PC-9 (cell line): ENCODE measurements at places on chromosomes 3 and 15.

- peak; percentile 48 for DNase-seq
Observed at GRCh38 chr3:146067048-146067447, 93.9 kb downstream of the PLOD2 start.

DNA sequence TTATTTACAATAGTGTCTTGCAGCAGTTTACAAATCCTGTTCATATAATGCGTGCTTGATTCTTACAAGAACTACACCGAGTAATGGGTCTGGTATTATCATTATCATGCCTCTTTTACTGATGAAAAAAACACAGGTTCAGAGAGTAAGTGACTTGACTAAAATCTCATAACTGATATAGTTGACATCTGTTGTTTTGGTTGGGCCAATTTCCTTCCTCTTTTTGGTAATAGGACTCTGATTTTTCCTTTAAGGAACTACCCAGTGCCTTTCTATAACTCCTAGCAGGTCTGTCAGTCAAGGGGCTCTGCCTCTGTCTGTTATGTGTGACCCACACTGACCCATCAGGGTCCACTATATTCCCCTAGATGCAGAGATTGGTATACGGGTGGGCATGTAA is 14.6 kb upstream of the BLOC1S6 start:
- DNase-seq: no peak

DNA sequence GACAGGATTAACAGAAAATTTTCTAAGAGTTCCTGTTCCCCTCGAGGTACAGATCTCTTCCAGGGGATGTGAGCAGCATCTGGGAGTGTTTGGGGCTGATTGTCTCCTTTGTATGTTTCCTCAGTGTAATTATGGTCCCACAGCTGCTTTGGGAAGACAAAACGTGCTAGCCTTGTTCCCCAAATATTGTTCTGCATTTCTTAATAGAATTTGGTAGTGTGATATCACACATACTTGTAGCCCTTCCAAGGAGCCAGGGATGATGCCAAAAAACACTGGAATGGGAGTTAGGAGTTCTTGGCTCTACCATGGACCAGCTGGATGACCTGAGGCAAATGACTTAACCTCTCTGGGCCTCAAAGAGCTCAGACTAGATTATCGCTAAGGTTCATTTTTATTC is 19.0 kb upstream of the AGBL1 start:
- DNase-seq: no peak

DNA sequence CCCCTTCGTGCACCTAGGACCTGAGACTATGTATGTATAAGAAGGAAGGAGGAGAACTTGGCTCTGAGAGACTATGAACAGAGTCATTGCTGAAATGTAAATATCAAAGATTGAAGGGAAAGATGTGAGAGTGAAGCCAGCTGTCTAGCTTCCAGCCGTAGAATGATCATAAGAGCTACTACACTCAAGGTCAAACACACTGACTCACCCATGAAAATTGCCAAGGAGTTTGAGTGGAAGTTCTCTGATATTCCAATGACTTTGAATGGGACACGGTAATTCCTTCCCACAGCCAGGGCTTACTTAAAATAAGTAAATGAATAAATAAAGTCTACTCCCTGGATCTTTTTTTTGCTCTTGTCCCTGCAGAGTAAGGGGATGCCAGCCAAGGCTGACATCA is 398.9 kb upstream of the TPRG1 start:
- no peak for DNase-seq

DNA sequence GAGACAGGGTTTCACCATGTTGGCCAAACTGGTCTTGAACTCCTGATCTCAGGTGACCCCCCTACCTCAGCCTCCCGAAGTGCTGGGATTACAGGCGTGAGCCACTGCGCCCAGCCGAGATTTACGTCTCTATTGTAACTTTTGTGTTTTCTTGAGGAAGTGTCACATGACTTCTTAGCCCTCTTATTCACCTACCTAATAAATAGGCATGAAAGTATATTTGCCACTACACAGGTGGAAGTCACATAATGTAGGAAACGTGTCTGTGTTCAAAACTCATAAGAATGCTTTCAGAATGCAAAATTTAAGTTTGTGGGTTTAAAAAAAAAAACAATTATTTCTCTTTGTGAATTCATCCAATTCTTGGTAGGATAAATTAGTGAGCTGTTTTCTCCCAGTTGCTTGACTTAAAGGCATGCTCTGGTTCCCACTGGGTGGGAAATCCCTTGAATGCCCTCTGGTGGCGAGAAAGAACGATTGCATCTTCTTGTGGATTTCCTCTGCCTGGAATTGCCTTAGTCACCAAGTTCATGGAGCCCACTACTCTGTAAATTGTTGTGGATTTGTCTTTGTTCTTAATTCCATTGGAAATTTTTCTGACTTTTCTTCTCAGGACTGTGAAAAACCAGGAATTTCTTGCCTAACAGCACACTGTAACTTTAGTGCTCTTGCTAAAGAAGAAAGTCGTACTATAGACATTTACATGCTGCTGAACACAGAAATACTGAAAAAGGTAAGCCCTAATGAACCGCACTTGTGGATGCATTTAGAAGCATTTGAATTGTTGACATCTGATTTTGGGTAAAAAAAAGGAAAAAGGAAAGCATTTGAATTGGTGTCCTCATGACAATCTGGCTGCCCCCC is 82.2 kb upstream of the CTDSPL start:
- DNase-seq: peak; percentile 41

DNA sequence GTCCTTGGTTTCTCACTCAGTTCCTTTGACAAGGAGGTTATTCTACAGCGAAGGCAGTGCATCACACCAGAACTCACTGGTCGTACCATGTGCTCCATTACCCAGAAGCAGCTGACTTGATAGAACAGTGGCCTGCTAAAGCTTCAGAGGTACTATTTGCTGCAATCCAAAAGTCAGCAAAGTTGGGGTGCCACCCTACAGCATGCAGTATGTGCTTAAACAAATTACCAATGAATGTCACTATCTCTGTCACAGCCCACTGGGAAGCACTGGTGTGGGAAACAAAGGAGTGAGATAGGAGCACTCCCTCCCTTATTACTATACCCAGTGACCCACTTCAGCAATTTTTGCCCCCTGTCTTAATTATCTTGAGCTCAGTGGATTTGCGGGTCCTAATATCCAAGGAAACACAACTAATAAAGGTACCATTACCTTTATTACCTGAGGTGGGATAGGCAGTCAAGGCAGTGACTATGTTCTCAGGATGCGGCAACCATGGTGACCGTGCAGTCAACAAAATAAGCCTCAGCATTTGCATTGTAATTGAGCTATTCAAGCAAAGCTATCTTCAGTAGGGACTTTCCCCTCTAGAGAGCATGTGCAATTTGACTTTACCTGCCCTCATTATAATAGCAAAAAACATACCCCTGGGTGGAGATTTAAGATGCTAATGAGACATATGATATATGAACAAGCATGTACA is 199.4 kb downstream of the OCA2 start:
- DNase-seq: no peak

GRCh38 chr3:178518660-178519396 is 17.4 kb upstream of the KCNMB2 start:
- peak; percentile 44 for DNase-seq

DNA sequence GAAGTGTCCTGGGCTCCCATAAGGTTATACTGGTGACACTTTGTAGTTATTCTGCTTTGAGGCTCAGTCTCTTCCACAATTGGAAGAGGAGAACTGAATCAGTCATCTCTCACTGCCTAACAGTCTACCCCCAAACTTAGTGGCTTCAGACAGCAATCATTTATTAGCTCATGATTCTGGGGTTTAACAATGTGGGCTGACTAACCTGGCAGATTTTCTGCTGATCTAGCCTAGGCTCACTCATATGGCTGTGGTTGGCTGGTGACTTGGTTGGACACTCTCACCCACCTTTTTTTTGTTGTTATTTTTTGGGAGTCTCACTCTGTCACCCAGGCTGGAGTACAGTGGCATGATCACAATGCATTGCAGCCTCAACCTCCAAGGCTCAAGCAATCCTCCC is 7.1 kb downstream of the GPD1L start:
- DNase-seq: no peak

GRCh38 chr15:66873856-66874255 is 171.8 kb downstream of the SMAD6 start:
- no peak for DNase-seq

DNA sequence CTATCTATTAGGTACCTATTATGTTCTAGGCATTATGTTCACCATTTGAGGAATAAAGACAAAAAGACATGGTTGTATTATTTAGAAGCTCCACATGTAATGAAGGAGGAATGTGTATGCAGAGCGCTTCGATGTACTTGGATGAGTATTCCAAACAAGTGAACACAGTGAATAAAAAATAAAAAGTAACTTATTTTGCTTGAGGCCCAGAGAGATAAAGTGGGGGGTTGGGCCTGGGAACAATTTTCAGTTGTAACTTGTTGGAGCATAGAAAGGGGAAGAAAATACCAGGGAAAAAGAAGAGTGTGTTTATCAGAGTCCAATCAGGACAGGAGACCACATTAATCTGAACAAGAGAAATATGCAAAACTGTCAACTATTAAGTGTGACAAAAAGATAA is 445.7 kb upstream of the BCHE start:
- no peak for DNase-seq

- DNase-seq: no peak
Observed at GRCh38 chr3:126851382-126851781, 131.5 kb upstream of the PLXNA1 start.

DNA sequence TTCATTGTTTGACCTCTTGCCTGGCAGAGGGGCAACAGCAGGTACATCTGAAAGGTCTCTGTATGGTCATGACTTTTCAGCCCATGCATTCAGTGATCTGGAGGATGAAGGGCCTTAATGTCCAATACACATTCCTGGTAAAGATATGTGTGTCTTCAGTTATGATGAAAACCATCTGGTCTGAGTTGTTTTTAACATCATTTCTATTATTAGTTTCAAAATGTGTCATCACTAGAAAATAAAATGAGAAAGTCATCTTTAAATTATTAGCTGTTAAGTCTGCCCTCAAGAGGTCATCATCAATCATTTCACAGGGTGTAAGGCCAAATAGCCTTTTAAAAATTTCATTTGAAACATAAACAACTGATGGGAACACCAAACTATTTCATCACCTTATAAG is 92.1 kb upstream of the PLSCR4 start:
- no peak for DNase-seq

- DNase-seq: no peak
Observed at GRCh38 chr15:43505738-43506137, 11.7 kb upstream of the MAP1A start.

DNA sequence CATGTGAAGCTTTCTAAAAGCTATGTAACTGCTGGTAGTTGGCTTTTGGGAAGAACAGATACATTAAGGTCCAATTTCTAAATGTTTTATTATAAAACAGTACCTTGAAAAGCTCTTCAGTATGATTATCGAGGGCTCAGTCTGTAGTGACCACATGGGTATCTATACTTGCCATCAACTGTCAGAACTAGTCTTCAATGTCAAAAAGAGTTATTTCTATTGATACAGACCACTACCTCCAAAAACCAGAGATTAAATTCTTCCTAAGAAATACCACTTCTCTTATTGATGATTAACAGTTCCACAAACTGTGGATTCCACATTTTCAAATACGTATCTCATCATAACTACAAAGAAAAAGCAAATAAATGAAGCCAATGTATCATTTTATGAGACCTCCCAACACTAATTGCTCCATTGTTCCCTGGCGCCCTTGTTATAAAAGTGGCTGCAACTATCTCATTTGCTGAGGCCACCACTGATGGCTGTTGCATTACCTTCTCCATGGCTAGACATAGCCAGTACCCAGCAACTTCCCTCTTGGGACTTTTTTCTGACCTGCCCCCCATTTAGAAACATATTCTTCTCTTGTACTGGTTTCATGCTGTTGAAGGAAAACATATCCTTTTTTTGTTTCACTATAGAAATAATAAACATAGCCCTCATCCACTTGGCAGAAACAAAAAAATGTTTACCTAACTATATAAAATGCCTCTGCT is 33.9 kb upstream of the MBNL1 start:
- no peak for DNase-seq

DNA sequence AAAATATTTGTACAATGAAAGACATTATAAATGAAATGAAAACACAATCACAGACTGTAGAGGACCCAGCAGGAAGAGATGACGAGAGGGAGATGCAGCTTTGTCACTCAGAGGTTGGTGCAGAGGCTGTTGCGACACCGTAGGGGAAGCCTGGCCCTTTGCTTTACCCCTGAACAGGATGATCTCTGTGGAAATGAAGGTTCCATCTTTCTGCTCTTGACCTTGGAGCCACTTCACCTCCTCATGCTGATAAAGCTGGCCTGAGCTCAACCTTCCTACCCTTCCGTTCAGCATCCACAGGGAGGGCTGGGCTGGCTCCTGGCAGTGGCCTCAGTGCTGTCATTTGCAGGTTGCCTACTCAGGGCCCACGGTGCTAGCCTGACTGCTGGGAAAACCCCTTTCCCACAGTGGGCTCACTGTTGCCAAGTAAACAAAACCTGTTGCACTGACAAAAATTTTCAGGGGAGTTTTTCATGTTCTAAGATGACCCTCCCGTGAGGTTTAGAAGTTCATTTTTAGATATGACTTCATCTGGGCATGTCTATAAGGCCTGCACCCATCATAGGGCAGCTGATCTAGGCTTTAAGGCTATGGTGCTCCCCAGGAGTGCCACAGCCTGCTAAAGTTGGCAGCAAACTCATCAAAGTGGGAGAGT is 3.0 kb upstream of the CD80 start:
- no peak for DNase-seq
